AG08396 (cell line): ENCODE measurements at places on chromosomes 3 and 15.

DNA sequence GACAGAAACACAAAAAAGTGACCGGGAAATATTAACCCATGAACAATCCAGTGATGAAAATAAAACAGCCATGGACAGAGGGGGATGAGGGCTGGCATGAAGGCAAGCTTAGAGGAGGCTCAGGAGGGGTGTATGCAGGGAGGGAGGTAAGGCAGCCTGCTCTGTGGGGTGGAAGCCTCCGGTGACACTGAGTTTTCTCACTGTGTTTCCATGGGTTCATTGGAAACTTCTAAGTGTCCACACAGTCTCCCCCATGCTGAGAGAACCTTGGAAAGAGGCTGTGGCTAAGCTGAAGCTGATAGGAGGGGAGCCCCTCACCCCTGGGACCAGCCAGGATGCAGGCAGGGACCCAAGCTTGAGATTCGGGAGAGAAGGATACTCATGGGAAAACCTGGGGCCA is 6.8 kb upstream of the SKOR1 start:
- DNase-seq: no peak

- no peak for DNase-seq
Measured at GRCh38 chr3:135565546-135565945, 400.0 kb upstream of the PPP2R3A start.

- DNase-seq: no peak
Measured at GRCh38 chr15:101530224-101530958, 40.9 kb upstream of the PCSK6 start.

DNA sequence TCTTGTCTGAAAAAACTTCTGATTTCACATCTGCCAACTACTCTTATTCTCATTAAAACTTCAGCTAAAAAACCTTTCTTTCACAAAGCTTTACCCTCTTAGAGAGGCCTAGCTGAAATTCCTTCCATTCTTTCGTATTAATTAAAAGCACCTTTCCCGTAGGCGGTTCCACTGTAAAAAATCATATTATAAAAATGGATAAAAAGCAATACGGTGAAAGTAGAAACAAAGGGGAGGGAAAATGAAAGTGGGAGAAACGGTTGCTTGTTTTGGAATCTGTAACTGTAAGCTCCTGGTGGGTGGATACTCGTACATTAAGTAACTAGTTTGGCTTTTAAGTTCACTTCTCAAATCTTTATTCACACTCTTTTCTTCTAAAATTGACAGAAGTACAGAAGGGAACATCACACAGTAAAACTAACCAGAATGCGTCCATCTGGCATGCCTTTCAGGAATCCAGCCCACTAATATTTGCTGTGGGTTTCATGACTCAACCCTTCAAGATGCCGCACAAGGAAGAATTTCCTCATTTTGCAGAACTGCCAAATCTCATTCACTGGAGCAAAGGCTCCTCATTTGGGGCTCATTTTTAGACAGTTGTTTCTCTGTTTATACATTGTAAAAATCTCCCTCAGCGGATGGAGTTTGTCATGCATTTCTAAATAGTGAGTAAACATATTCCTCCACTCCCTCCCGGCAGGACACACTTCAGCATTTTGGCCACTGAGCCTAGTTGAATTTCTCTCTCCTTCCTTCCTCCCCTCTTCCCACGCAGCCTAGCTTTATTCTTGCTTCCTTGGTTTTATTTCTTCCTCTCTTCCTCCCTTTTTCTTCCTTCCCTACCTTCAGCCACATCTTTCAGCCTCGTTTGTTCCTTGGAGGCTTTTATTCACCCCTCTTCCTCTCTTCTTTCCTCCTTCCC is 419.5 kb upstream of the NAALADL2 start:
- peak; percentile 73 for DNase-seq

- peak; percentile 24 for DNase-seq
Measured at GRCh38 chr15:88334436-88334835, 77.9 kb upstream of the NTRK3 start.

DNA sequence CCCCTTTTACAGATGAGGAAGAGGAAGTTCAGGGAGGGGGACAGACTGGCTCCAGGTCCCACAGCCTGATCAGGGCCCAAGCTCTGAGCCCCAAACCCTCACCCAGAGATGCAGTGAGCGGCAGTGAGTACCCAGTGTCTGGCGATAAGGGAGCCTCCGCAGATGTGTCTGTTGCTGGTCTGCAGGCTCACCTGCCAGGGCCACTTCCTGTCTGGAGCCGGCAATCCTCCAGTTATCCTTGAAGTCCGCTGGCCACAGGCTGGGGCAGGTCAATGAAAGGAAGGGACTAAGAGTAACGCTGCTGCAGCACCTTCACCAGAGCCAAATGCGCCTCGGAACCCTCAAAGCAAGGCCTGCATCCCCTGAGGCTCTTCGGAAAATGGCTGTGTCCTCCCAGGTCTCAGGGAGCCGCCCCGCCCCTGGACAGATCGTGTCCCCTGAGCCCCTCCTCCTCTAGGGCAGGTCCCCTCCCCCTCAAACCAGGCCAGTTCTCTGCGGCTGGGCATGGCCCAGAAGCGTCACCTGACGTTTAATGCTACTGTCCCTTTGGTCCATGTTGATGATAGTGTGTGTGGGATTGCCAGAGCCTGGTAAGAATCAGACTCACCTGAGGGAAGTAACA is 51.5 kb downstream of the MYL3 start:
- DNase-seq: no peak

- DNase-seq: no peak
Measured at GRCh38 chr3:131975047-131975446, 59.8 kb downstream of the CPNE4 start.

DNA sequence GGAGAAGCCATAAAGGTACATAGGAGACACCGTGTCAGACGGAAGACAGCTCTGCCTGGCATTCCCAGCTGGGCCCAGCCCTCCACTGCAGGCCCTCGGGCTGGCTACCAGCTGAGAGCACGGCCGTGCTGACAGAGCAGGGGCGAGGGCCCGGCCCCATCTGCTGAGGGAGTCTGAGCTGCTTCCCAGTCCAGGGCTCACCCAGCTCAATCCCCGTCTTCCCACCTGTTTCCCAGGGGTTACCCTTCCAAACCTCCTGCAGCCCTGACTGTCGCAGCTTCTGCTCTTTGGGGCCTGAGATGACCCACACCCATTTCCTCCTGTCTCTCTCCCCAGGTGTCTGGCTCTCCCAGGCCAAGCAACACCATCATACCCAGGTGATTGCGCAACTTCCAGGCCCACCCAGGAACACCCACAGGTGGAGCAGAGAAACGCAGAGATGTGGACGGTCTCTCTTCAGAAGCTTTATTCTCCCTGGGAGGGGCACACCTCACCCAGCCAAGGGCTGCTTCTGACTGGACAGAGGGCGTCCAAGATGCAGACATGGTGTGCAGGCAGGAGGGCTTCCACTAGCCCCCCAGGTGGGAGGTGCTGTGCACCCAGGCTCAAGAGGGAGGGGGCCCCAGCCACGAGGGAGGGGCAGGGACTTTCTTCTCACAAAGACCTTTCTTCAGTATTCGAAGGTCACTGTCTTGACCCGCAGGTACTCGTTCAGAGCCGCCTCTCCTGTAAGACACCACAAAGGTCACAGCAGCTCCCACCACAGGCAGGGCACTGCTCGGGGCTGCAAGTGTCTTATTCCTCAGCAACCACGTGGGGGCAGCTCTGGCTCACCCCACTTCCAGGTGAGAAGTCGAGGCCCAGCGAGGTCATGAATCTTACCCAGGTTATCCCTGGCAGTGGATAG is 19.4 kb upstream of the SLC41A3 start:
- peak; percentile 4 for DNase-seq

GRCh38 chr3:136862617-136863322 is 762 bp downstream of the NCK1 start:
- DNase-seq: peak; percentile 60

- DNase-seq: no peak
Measured at GRCh38 chr3:169755488-169755887, 9.4 kb downstream of the TERC start.

- DNase-seq: no peak
Measured at GRCh38 chr3:161443921-161444693, 52.5 kb upstream of the OTOL1 start.

- DNase-seq: no peak
Measured at GRCh38 chr3:68974711-68975110, 38.8 kb downstream of the EOGT start.

GRCh38 chr3:194109192-194109863 is 26.6 kb upstream of the HES1 start:
- no peak for DNase-seq

GRCh38 chr15:26628879-26629529 is 143.9 kb downstream of the GABRB3 start:
- peak; percentile 30 for DNase-seq

- DNase-seq: no peak
Measured at GRCh38 chr3:12280357-12280806, 8.5 kb upstream of the PPARG start.

DNA sequence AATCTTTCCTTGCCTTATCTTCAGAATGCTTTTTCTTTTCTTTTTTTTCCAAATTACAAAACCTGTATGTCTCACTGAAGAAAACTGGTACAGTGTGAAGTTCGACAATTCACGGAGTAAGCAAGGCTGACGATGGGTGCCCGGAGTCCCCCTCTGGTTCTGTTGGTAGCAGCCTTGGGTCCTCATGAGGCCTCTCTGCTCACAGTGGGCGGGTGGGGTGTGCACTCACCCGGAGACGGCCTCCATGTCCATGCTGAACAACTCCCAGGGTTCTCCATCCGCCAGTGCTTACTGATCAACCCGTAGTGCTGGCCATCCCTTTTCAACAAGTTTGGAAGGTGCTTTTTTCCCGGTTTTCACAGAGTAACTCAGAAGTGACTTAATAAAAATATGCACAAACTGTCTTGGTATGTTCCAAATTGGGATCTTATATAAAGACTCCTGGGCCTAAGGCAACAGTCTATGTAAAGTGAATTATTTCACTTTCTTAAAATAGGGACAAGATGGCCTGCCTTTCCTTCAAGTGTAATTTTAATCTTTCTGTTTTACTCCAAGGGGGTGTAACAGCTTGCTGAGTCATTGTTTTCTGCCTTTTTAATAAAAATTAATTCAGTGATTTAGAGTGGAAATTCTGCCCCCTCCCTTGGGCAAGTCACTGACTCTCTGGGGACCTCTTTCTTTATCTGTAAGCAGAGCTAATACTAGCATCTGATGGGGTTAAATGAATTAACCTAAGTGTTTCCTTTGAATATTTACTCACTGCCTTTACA is 23.7 kb downstream of the LRRK1 start:
- DNase-seq: no peak

GRCh38 chr15:81080996-81081395 is 53.1 kb upstream of the CFAP161 start:
- DNase-seq: no peak
